ENCODE measurements at places on chromosomes 1 and 21.

- DNase-seq: no peak
Observed at GRCh38 chr1:224502459-224503160, 68.0 kb upstream of the WDR26 start.

- DNase-seq: no peak
Observed at GRCh38 chr1:223519116-223519515, 125.9 kb downstream of the CCDC185 start.

GRCh38 chr1:115723756-115724155 is 44.8 kb downstream of the CASQ2 start:
- no peak for DNase-seq

DNA sequence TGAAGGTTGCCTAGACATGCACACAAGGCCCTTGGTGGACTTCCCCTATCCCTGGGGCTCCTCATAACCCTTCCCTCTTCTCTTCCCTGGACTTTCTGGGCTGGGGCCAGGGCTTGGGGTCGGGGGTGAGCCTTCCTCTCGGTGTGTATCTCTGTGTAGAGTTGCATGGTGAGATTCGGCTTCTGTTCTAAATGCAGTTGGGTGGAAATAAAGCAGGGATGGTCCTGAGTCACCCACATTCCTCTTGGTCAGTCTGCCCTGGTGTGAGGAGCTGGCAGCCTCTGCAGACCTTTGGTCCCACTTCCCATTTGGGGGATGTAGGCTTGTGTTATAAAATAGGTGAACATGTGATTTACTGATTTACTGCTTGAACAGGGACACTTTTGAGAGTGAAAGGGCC is 38.0 kb downstream of the ADARB1 start:
- DNase-seq: no peak

Data from lung microvascular endothelial cell (primary cell).